GM04504 (cell line): ENCODE measurements at places on chromosomes 7 and 10.

DNA sequence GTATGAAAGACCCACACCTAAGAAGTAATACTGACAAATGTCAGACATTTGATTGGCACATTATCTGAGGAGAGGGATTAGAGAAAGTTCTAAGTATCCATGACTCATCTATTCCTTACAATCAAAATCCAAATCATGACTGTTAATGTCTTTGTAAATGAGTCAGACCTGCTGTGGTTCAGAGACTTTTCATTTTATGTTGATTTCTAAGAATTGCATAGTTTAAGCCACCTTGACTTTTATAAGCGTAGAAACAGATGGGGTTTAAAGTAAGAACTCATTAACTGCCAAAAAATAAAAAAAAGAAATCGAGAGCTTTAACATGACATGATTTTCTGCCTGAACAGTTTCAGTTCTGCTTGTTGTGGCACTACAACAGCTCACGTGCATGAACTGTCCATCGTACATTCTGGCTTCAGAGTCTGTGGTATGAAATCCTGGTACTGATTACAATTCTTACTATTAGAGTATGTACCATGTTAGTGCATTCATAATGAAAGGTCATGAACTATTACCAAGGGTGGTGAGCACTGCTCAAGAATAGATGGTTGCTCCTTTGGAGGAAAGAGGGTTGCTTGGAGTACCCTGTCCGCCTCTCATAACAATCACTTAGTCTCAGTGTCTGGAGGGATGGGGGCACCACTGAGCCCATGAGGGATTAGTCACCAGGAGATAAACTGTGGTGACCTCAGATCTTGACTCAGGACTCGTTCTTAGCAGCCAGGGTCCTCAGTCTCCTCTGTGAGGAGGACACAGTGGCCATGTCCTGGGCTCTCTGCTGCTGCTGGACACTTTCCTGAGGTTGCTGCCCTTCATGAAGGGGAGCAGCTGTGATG, 42.2 kb downstream of the ACSM6 start:
- DNase-seq = no peak

DNA sequence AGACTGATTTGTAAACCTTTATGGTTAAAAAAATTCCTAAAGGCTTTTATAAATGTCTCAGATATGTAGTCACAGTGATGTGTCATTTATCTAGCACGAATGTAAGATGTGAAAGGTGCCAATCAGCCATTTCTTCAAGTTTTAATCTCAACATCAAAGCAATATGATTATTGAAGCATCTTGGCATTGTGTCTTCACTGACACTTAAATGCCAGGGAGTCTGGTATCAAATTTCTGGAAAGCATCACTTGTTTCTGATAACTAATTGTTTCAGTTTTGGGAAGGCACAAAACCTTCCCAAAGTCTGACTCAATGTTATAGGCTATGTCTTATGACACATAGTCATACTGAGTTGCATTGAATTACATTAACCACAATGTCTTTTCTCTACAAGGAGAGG, 492.0 kb upstream of the CNTNAP2 start:
- no peak for DNase-seq

- DNase-seq = no peak
These were observed 204.9 kb downstream of the DGKB start for GRCh38 chr7:14697684-14698083.

DNA sequence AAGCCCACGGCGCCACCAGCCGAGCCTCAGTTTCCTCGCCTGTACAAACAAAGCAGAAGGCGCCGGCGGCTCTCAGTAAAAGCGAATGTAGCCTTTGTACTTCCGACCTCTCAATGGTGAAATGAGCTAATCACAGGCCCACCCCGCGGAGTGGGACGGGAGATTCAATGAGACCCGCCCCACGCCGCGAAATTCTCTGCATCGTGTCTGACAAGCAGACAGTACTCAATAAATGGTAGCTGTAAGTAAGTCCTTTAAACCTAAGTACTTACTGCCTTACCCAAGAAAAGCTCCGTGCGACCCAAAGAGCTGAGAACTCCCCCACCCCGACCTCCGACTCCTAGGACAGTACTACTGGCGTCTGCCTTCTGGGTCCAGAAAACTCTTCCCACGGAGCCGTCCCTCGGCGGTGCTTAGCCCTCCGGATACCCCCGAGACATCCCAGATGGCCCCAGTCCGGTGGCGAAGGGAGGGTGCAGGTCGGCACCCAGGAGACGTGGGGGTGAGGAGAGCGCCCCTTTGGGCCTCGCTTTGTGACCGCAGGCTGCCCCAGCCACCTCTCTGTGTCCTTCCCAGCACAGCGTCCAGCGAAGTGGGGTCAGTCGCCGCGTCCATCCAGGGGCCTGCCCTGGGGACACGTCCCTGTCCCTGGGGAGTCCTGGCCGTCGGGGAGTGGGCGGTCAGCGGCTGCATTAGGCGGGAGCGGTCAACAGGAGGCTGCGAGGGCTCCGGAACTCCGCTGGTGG, 972 bp upstream of the CXCL12 start:
- no peak for DNase-seq

- peak; percentile 62 for DNase-seq
These were observed 29.9 kb downstream of the RNLS start for GRCh38 chr10:88553116-88553752.
